ENCODE measurements at places on chromosomes 12 and 14.

DNA sequence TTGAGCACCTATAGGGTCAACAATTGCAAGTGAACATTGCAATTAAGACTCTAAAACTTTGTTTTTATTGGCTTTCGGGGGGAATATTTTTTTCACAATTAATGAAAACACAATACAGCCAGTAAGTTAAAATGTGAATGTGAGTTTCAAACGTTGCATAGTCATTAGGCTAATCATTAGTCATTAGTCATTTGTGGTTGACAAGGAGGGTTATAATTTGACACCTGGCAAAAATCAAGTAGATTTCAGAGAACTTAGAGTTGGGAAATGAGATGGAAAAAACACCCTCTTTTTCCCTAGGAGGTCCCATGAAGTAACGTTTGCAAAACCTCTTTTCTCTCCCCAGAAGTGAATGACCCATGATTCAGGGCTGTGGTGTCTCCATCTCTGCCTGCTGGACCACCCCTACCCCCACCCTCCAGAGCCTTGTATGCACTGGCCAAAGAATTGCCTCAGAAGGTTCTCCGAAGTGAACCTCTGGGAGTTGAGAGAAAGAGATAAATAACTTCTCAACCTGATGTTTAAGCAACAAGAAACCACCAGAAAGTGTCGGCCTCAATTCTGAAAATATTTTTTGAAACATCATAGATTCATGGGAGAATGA is 196.3 kb downstream of the PAX9 start:
- DNase-seq, result no peak

DNA sequence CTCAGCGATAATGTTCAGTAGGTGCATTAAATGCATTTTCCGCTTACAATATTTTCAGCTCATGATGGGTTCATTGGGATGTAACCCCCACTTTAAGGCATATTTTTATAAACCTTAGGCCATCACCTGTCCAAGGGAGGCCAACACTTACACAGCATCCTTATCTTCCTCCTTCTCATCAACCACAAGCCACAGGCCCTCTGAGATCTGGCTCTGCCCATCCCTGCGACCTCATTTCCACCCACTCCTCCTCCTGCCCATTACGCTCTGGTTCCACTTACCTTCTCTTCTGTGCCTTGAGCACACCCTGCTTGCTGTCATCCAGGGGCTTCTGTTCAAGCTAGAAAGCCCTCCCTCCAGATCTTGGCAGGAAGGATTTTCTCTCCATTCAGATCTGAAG is 93.2 kb downstream of the EGLN3 start:
- no peak for DNase-seq

GRCh38 chr14:99125113-99125512 is 146.9 kb downstream of the BCL11B start:
- DNase-seq, result no peak

DNA sequence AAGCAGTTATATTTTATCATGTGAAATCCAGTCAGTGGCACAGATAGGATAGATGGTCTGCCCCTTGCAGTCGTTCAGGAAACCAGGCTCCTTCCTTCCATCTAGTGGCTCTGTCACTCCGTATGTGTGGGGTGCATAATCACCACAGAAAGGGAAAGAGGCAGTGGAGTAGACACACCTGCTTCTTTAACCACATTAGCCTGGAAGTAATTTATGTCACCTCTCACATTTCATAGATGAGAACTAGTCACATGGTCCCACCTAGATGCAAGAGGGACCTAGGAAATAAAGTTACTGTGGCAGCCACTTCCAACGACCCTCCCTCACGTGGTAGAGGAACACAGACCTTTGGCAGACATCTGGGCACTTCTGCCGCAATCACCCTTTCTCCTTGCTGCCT is 14.2 kb upstream of the RNU6-8 start:
- DNase-seq, result no peak

Measured in neuronal stem cell (in vitro differentiated cells).